Right lung (tissue), 10 donors: ENCODE measurements at places on chromosomes 3 and 15. TPM values are rescaled to one million over a fixed set of nuclear protein-coding genes. Genes with fewer than 3 reads are reported as not detected.

GRCh38 chr3:77380136-77380535 is 340.2 kb downstream of the ROBO2 start:
- DNase-seq = no peak

DNA sequence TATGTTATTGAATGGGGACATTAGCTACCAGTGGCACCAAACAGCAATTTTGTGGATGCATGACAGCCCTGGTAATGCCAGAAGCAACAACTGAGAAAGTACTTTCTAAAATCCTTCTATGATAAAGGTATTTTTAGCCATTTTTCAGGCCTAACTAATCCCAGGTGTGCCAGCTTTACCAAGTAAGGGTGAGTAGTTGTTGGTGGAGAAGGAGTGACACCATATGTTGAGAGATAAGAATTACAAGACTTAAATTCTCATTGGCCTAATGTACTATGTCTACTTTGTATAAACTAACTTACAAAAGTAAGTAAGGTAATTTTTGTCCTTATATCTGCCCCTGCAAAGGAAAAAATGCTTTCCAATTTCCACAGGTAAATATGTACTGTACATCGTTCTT is 4.1 kb upstream of the COX17 start:
- DNase-seq = no peak

DNA sequence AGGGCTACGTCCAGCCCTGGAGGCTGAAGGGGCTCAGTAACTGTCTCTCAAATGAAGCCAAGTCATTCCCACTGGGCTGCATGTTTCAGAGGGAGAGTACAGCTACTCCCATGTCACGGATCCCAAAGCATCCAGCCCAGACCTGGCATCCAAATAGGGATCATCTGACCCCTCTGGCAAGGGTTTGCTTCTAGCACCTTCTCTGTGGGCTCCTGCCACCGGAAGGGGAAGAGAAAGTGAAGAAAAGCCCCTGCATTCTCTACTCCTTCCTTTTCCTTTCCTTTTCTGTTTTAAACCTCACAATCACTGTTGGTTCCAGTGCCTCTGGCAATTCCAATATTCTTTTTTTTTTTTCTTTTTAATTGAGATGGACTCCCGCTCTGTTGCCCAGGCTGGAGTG is 64.5 kb upstream of the CTSH start:
- no peak for DNase-seq

The ALDH1A3 gene
- polyA plus RNA-seq = 0.54 TPM

The IQCF5 gene
- polyA plus RNA-seq = not detected
